ENCODE measurements at places on chromosomes 7 and 10. TPM values are rescaled to one million over a fixed set of nuclear protein-coding genes. Genes with fewer than 3 reads are reported as not detected.

CXCL12 gene
- total RNA-seq = not detected

SEC61A2 gene
- total RNA-seq = 9.7 TPM

MOGAT3 gene
- not detected for total RNA-seq

OR2A1 gene
- not detected for total RNA-seq

PCBD1 gene
- total RNA-seq = 31.7 TPM

POLR3A gene
- total RNA-seq = 18.5 TPM

CCL26 gene
- not detected for total RNA-seq
